ENCODE measurements at places on chromosomes 2 and 18.

DNA sequence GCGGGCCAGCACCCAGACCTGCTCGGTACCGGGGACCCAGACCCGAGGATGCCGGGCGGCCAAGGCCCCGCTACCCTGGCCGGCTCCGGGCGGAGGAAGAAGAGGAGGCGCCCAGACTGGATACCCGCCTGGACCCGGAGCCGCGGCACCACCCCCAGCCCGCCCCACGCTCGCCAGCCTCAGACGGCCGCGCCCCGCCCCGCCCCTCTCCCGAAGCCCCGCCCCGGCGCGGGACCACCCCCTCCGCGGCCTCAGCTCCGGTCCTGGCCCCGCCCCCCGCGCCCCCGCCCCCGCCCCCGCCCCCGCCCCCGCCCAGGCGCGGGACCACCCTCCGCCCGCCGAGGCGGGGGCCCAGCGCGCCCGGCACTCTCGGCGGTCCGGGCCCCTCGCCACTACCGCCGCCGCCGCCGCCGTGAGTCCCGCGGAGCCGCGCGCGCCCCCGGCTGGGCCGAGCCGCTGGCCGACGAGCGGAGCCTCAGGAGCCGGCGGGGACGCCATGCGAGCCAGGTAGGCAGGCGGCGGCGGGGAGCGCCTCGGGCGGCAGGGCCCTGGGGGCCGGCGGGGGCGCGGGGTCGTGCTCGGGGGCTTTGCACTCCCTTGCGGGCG lies at the start of gene SH3BP4:
Gene SH3BP4, plus strand, starts transcription at position 354 of the 606 bp plus-strand sequence. CDS start 82,986 bp downstream, outside the sequence.
- no peak for DNase-seq

DNA sequence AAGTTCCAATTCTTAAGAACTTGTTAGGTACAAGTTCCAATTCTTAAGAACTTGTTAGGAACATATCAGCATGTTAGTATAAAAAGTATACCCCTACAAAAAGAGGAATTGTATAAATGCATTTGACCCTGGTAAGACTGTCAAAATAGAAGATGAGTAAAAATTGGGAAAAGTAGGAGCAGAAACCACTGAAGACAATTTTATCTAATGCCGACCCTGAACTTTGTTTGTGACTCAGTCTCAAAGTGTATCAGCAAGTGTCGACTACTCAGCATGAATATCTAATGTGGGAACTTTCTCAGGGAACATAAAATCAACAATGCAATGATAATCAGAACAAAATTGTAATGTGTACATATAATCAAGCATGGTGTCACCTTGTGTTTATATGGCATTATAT lies 583 bp upstream of the CD226 start:
- no peak for DNase-seq

DNA sequence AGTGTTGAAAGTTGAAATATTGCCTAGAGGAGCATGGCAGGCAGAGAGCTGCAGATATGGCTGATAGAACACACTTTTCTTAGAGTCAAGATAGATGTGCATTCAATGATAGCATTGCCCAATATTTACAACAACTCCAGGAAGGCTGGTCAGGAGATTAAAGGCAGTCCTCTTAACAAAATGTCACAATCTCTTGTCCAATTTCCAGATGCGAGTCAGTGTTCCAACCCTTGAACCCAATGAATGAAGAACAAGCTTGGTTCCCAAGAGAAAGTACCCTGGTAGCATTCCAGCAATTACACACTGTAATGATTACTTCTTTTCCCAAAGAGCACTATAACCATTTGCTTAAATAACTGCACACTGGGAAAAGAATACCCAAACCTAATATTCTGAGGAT lies 839.4 kb upstream of the VRK2 start:
- no peak for DNase-seq

GRCh38 chr2:203463266-203463678 lies 71.8 kb downstream of the RAPH1 start:
- DNase-seq = no peak

- no peak for DNase-seq
These were observed 142.9 kb downstream of the MTX2 start for GRCh38 chr2:176412136-176412535.

GRCh38 chr2:197247083-197247482 lies 63.5 kb downstream of the ANKRD44 start:
- DNase-seq = no peak

GRCh38 chr18:21184396-21184996 lies 57.5 kb upstream of the GREB1L start:
- DNase-seq = no peak

DNA sequence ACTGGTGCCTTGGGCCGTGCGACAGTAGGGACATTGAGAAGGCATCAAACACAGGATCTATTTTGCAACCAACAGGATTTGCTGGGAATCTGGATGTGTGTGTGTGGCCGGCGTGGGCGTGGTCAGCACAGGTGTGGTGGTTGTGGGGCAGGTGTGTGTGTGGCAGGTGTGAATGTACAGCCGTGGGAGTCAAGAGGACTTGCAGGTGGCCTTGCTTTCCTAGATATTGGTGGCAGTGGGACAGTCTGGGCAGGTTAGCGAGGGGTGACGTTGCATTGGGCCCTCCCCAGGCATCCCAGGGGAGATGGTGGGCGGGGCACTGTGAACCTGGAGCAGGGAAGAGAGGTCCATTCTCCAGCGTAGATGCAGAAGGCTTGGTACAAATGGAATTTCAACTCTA lies 3.2 kb upstream of the LIMS2 start:
- DNase-seq = no peak

- no peak for DNase-seq
These were observed 120.2 kb upstream of the MSH2 start for GRCh38 chr2:47282621-47283272.

- DNase-seq = no peak
These were observed 385.4 kb upstream of the CDH7 start for GRCh38 chr18:65365245-65365980.

- DNase-seq = no peak
These were observed 142.7 kb upstream of the GCFC2 start for GRCh38 chr2:75853436-75853835.

DNA sequence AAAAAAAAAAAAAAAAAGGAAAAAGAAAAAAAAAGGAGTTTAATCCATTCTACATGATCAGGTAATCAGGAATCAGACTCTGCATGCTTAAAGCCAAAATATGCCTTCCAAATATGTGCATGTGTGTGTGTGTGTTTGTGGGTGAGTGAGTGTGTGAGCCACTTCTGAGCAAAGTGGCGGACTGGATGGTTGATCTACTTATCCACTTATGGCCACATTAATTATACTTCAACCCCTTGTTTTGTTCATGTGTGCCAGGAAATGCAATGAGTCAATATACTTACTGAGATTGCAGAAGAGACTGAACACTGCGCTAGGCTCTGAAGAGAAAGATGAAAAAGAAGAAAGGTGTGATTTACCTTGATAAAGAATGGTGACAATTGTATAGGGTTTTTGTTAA lies 586.5 kb upstream of the NXPH2 start:
- no peak for DNase-seq

DNA sequence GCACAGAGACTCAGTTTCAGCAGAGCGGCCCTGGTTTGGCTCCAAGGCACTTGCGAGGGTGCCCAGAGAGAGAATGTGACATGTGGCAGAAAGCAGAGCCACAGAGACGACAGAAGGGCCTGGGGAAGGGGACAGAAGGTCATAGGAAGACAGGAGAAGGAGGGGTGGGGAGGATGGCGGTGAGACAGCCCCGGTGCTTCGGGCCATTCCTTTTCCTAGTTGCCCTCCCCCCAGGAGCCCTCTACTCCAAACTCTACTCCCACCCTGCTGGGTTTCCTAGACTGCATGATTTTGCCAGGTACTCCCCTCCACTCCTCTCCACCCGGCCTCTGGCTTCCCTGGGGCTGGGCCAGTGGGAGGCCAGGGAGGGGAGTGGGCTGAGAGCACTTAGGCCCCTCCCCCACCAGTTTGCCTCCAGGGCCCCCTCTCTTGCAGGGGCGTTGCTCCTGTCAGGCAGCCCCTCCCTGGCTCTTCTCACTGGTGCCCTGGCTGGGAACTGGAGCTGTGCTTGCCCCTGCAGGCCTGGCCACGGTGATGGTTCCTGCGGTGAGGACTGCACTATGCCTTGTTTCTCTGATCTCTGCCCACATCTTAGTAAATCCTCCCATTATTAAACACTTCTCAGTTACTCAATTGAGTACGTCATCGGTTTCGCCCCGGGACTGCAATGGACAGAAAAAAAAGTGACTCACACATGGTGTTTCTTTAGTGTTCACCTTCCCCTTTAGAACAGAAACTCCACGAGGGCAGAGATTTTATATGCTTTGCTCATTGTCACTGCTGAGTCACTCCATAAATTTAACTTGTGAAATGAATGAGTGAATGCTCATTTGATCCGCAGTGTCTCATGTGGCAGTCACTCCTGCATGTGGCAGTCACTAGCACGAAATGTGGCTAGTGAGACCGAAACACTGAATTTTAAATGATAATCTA lies 58.7 kb upstream of the SP3 start:
- no peak for DNase-seq

DNA sequence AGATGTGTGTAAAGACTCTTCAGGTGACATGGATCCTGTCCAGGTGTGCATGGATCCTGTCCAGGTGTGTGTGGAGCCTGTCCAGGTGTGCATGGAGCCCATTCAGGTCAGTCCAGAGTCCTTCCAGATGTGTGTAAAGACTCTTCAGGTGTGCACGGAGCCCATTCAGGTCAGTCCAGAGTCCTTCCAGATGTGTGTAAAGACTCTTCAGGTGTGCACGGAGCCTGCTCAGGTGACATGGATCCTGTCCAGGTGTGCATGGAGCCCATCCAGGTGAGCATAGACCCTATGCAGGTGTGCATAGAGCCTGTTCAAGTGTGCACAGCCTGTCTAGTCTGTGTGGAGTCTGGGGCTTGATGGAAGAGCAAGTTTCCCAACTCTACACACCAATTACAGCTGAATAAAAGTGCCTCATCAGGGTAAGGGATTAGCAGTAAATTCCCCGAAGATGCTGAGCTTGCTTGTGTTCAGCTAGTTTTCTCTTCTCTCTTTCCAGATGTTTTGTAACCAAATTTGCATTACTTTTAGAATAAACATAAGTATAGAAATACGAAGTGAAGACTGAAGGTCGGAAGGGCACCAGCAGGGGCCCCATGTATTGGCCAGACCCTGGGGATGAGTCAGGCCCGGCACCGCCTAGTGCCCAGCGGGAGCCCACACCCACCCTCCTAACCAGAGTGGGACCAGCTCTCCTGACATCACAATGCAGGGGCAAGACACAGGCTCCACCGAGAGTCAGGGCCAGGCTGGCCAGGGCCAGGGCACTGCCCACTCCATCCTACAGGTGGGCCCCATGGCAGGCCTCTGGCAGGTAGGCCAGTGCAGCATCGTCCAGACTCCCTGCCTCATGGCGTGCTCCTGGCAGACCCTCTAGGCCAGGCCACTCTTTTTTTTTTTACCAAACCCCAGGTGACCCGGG lies 38.6 kb upstream of the GPC1 start:
- DNase-seq = no peak

DNA sequence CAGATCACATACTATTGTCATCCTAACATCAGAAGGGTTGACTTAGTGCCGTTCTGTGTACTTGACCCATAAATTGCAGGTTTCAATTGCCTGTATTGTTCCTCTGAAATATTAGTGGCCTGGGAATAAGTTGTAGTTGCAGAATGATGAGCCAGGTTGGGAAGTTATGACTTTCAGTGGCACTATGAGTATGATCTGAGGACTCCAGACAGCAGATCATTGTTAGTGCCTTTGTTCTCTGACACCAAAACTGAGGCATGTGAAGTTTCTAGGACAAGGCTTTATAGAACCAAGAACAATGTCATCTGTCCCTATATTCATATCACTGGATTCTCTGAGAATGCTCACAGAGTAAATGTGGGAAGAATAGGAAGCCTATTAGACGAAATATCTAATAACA lies 403.7 kb downstream of the STK39 start:
- DNase-seq = no peak

DNA sequence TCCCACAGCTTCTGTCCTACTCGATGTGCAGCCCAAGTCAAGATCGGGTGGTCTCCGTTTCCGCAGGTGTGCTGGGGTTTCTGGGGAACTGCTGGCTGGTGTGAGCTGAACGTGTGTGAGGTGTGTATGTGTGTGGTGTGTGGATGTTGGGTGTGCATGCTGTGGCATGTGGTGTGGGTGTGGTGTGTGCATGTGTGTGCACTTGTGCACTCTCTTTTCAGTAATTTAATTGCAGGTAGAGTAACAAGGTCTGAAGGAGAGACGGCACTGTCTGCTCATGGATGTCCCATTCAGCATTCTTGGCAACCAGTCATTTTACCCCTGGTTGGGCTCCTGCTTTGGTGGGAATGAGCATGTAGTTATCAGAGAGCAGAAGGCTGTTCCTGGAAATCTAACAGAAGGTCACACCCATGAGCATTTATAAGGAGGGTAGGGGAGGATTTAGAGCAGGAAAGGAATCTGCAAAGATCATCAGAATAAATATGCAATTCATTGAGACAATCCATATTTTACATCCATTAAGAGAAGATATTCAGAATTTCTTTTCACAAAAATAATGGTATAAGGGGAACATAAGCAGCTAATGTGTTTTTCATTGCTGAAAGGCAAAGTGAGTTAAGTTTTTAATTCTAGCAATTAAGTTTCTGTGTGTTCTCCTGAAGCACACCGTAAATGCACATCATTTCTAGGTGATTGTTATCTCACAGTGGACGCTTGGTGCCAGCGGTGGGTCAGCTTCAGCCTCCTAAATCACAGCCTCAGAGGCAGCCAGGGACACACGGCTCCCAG lies 60.7 kb downstream of the ADI1 start:
- DNase-seq = no peak

DNA sequence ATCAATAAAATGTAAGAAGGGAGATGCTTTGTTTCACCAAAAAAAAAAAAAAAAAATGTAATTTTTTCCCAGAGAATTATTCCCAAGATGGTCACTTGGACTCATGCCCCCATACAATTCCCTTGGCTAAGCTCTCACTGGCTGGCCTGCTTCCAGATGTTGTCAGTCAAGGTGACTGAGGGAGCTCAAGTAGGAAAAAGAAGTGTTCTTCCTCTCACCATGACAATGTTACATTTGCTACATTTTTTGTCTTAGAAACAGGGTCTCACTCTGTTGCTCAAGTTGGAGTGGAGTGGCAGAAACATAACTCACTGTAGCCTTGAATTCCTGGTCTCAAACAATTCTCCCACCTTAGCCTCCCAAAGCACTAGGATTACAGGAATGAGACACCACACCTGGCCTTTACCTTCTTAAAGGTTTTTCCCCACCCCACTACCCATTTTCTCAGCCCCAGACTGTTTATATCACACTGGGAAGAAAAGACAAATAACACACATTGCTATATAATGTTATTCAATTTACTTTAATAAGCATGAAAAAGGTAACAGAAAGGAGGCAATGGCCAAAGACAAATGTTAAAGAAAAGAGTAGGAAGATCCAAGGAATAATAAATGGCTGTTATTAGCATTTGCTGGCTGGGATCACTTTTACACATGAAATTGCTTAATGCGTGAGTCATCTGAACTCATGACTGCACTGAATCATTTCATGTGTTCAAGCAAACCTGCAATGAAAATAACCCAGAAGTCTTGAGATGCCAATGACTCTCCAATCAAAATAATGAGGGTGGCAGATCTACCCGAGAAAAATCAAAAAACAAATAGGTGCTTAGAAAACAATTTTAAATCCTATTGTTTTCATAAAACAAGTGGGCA lies 45.2 kb downstream of the ACVR1 start:
- DNase-seq = no peak

DNA sequence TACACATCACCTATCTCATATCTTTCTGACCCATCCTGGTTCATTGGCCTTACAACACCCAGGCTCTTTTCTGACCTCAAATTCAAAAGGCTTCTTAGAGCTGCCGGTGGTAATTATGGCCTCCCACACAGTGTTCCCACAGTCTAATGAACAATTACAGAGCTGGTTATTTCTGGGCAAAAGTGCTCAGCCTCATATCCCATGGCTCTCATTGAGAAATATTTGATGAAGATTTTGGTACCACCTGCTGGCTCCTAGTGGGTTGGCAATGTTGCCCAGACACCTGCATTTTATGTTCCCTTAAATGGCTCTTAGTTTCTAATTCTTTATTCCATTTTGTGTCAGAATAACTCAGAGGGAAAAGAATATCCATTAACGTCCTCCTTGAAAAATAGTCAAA lies 20.1 kb upstream of the SCYGR2 start:
- DNase-seq = no peak

Measured in GM06990 (cell line).